ENCODE measurements at places on chromosomes 11 and 22. TPM values are rescaled to one million over a fixed set of nuclear protein-coding genes. Genes with fewer than 3 reads are reported as not detected.

Gene CRYBA4
- not detected for total RNA-seq

Gene ROM1
- 5.5 TPM for total RNA-seq

Gene PRAME
- total RNA-seq: not detected

Gene PRR14L
- total RNA-seq: 16.3 TPM

Gene CTSC
- 117 TPM for total RNA-seq

Gene NXPE1
- total RNA-seq: 0.09 TPM

Gene SYNGR1
- 19.5 TPM for total RNA-seq

Gene OR5P2
- total RNA-seq: not detected

Gene THY1
- total RNA-seq: 200 TPM

Gene C22orf23
- 0.14 TPM for total RNA-seq

Gene H19
- total RNA-seq: 1.7 TPM

Gene HBE1
- 0.14 TPM for total RNA-seq

Gene CYP2R1
- 6.4 TPM for total RNA-seq

Gene HEPN1
- not detected for total RNA-seq

Gene CARD16
- total RNA-seq: 38.7 TPM

Gene FOLR3
- 0.14 TPM for total RNA-seq

Gene MYRF
- total RNA-seq: under 0.01 TPM

Gene LYVE1
- total RNA-seq: under 0.01 TPM

Gene SLC37A2
- 0.18 TPM for total RNA-seq

Gene C11orf21
- total RNA-seq: not detected

Gene RGL4
- total RNA-seq: not detected

Gene MYBPC3
- total RNA-seq: not detected

Gene CD248
- 60.8 TPM for total RNA-seq

Gene CARNS1
- 0.09 TPM for total RNA-seq

Gene OR4A15
- total RNA-seq: not detected

Gene HEPHL1
- total RNA-seq: 0.14 TPM

Gene MOGAT2
- not detected for total RNA-seq

Gene GP1BB
- 1.00 TPM for total RNA-seq

Gene SSTR3
- total RNA-seq: 0.09 TPM

Gene INS
- total RNA-seq: not detected

Gene SUSD2
- total RNA-seq: 2.8 TPM

Gene MYO18B
- under 0.01 TPM for total RNA-seq

Data from smooth muscle cell of bladder (primary cell).